Left renal cortex interstitium (tissue), 4 donors: ENCODE measurements at places on chromosomes 13 and 19.

DNA sequence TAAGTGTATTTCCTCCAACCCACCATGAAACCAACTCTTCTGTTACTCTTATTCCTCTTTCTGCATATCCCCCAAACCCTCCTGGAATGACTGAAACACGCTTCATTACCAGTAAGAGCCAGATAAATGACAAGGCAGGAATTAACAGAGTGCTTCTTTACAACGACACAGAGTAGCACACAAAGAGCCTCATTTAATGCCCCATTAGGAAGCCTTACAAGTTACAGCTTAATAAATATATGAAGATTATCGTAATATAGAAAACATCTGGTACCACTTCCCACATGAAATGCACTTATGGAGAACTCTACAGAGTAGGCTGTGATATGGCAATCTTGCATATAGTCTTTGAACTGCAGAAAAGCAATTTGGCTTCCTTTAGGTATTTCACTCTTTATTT, 116.8 kb downstream of the ENOX1 start:
- no peak for DNase-seq

GRCh38 chr19:42251572-42252358, 3.2 kb downstream of the ERF start:
- no peak for DNase-seq

DNA sequence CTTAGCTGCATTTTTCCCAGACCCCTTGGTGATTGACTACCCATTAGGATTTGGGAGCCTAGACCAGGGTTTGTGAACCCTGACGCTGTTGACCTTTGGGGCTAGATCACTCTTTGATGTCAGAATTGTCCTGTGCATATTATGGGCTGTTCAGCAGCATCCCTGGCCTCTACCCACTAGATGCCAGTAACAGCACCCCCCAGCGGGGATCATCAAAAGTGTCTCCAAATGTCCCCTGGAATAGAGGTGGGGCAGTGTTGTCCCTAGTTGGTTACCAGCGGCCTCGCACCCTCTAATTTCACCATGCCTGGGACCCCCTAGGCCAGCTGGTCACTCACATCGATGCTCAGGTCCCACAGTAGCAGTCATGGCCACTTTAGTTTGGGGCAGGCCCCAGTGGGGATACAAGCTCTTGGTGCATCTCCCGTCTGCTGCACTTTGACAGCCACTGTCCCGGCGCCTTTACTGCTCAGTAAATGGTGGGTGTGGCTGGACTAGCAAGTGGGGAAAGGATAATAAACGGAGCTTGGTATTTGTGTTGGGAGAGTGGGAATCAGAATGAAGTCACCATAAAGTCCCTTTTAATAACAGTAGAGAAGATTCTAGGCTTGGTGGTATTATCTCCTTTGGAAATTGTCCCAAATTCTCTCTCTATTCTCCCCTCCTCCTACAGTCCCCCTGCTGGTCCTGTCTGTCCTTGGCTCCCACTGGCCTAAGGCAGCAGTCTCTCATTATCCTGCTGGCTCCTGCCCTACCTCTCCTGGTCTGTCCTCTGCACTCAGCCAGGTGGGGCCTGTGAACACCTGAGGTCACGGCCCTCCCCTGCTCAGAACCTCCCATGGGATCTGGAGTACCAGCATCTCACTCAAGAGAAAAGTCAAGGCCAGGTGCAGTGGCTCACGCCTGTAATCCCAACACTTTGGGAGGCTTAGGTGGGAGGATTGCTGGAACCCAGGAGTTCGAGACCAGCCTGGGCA, 80.6 kb downstream of the SIPA1L3 start:
- no peak for DNase-seq

DNA sequence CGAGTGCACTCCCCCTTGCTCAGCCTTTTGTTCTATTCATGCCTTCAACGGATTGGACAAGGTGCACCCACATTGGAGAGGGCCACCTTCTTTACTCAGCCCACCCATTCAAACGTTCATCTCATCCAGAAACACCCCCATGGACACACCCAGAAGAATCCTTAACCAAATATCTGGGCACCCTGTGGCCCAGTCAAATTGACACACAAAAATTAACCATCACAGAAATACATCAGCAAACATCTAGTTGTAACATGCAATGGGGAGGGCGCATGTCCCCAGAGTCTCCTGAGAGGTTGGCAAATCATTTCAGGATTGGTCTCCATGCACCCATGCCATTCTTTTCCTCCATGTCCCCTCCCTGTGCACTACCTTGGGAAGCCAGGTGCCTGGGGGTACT, 167.1 kb downstream of the ZNF536 start:
- no peak for DNase-seq

DNA sequence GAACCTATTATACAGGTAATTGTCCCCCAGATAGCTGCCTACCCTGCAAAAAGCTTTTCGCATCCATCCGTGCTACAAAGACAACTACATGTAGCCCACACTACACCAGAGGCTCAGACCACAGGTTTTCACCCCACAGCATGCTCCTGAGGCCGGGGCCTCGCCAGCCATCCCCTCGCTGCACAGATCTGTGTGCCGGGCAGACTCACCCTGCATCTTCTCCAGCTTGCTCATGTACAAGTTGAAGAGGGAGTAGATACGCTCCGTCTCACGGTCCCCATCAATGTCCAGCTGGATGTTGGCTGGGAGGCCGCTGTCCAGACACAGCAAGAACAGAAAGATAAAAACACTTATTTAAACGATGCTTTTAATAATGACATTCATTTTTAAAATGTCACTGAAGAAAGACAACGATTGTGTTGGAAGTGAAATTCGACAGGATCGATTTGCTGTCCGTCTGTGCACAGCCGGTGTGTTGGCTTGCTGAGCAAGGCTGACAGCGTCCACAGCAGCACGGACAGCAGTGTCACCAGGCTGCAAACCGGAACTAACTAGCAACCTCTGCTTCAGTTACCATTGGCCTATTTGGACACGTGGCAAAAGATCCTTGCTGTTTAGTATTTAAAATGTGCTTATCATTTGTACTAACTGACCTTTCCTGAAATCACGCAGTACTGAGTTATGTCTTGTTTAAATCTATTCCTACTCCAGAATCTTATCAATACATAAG, 18.6 kb upstream of the C13orf46 start:
- no peak for DNase-seq

- DNase-seq: no peak
Measured at GRCh38 chr13:99151516-99151915, 49.1 kb upstream of the UBAC2 start.

- DNase-seq: no peak
Measured at GRCh38 chr13:44296856-44297255, 76.8 kb upstream of the SERP2 start.

DNA sequence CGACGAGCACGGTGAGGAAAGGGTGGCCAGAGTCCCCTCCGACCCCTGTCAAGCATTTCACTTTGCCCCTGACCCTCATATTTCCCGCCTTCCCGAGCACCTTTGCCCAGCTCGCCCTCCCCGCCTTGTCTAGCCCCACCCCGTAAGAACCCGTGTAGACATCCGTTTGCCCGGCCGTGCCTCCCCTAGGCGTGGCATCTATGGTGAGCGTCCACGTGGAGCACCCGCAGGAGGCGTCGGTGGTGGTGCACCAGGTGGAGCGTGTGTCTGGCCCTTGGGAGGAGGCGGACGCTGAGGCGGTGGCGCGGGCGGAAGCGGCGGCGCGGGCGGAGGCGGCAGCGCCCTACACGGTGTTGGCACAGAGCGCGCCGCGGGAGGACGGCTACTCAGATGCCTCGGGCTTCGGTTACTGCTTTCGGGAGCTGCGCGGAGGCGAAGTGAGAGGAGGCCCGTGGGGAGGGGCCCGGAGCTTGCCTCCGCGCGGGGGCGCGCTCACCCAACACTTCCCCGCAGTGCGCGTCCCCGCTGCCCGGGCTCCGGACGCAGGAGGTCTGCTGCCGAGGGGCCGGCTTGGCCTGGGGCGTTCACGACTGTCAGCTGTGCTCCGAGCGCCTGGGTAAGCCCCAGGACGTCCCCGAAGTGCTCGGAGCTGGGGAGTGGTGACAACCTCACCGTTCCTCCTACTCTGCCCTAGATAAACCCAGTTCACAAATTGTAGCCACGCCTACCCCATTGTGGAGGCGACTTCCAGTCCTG, 4.2 kb downstream of the LTBP4 start:
- DNase-seq: no peak

- DNase-seq: no peak
Measured at GRCh38 chr13:59452189-59452890, 711.4 kb downstream of the DIAPH3 start.

DNA sequence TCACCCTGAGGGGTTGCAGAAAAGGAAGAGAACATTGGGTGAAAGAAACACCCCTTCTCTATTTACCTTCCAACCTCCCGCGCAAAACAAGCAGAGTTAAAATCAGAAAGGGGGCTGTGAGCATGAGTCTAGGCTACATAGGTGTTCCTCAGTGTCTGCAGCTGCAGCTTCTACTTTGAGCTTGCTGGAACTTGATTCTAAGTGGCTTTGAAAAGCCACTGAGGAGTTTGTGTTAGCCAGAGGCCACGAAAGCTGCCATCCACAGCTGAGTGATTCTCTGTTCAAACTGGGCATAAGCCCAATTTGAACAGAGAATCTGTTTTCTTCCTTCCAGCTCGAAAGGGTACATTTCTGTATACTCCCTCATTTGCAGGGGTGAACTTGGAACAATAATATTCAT, 343.9 kb downstream of the PCDH9 start:
- no peak for DNase-seq

DNA sequence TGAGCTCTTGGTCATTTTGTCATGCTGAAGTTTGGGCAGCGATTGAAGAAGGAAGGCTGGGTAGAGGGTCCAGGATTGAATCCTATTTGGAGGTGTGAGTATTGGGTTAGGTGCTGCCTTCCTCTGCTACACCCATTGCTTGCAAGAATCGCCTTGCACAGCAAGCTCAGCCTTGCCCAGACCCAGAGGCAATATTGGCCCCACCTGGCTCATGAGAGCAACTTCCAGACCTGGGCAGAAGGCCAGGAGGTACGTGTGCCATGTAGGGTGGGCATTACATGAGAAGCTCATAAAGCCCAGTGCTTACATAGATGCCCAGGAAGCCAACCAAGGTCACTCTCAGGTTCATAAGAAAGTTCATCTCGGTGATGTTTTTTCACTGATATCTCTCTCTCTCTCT, 718.0 kb downstream of the EFNB2 start:
- no peak for DNase-seq

DNA sequence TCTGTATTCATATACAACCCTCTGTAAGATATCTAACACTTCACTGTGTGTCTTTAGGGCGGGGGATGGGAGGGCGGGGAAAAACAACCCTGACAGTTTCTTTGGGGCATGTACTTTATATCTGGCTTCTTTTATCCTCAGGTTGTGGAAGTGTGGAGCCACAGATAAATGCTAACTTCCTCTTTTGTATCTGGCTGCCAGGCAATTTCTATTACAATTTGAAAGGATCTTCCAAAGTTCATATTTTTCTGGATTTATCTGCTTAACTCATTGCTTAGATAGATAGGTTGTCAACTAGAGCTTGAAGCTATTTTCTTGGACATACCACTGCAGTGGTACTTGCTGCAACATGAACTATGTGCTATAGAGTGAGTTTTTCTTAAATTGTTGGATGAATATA, 393.0 kb downstream of the LMO7 start:
- no peak for DNase-seq

DNA sequence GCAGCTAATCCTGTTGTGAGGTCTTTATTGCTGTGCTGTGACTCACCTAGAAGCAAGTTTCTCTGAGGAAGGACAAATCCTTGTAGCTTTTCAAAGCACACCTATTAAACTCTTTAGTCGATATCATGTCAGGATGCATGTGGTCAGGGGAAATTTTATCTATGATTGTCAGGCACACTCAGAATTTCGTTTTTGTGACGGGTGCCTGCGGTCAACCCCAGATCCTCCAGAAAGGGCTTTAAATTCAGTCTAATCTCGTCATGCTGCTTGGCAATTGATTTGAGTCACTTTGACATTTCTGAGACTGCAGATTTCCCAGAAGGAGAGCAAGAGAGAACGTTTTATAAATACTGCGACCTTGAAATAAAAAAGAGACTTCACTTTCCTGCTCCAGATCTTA, 316.9 kb downstream of the FGF9 start:
- DNase-seq: no peak

- DNase-seq: no peak
Measured at GRCh38 chr19:28867978-28868377, 345.0 kb downstream of the UQCRFS1 start.

- DNase-seq: no peak
Measured at GRCh38 chr13:103168901-103169508, 102.8 kb upstream of the SLC10A2 start.

- no peak for DNase-seq
Measured at GRCh38 chr13:75694722-75695121, 58.6 kb downstream of the LMO7 start.

DNA sequence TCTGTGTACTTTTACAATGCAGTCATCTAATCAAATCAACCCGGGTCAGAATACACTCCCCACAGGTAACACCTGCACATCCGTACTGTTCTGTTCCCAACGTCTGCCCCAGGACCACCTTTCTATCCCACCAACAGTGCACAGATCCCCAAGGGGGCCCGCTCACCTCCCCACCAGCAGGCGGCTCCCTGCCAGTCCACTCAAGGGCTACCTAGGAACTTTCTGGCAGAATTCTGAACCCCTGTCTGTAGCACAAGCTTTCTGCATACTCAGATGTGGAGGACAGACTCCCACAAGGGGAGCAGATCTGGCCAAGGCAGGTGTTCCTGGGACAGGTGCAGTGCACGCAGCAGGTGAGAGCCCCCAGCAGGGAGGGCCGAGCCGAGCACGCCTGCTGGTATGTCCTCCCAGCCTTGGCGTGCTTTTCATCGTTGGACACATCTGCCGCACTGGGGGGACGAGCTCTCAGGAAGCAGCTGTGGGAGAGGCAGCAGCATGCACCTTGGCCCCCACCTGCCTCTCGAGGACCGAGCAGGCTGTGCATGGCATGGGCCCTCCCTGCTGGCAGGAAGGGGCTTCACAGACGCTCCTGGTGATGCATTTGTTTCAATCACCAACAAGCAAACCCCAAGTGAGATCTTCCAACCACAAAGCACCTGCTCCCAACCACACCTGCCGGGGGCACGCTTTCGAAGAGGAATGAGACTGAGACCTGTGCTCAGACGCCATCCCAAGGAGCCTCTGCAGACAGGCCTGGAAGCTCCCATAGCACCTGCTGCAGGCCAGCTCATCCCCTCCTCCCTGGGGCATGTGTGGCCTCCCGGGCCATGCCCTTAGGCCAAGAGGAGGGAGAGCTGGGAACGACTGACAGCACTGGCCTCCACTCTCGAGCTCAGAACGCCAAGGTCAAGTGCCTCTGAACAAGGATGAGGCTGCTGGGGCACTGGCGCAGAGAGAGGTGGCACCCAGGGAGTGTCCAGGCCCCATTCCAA, 35.9 kb downstream of the RAB20 start:
- DNase-seq: no peak
